Cortex of kidney (tissue), 1 donor: ENCODE measurements at places on chromosomes 2 and 18.

DNA sequence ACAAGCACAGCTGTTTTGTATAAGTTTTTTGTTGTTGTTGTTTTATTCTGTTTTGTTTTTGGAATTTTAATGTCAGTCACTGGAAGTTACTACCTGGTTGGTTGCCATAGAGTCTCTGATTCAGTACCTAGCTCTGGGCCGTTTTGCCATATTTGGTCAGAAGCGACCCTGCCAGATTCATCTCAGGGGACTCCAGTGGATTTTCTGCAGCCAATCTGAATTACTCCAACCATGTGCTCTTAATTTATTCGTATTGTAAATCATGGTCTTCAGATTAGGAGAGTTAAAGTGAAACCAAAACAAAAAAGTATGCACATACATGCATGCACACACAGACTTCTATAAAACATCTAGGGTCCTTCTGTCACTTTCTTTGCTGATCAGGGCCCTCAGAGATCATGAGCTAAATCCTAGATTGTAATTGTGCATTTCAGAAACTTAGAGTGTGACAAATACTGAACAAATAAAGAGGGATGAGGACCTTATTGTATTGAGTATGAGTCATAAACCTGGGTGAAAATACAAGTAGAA is 317.4 kb upstream of the UBE2E3 start:
- no peak for DNase-seq

GRCh38 chr18:63322908-63323634 is 3.5 kb upstream of the BCL2 start:
- no peak for DNase-seq

GRCh38 chr2:5510082-5510481 is 182.1 kb upstream of the SOX11 start:
- no peak for DNase-seq

DNA sequence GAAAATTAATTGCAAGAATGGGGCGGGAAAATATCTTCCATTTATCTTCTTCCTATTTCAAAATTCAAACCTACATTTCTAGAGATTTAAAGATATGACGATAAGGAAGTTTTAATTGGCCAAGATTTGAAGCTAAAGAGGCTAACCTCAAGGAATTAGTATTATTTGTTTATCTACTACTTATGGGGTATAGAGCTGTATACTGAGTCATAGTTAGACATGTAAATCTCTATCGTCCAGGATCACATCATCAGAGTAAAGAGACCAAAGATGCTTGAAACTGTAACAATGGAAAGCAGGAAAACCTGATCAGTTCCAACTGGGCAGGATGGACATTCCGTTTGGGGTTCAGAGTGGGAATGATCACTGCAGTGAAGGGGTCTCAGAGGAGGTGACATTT is 95.2 kb upstream of the KLF7 start:
- no peak for DNase-seq

DNA sequence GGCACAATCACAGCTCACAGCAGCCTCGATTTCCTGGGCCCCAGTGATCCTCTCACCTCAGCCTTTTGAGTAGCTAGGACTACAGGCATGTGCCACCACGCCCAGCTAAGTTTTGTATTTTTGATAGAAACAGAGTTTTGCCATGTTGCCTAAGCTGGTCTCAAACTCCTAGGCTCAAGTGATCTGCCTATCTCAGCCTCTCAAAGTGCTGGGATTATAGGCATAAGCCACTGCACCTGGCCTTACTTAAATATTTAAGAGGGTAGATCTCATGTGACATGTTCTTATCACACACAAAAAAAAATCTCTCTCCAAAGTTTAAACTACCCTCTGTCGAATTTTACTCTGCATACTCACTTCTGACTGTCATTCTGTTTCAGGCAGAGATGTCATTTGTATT is 75.4 kb upstream of the CHRNA1 start:
- DNase-seq, result no peak

GRCh38 chr2:19504400-19505198 is 146.2 kb upstream of the OSR1 start:
- DNase-seq, result no peak

GRCh38 chr2:224347176-224348051 is 54.5 kb downstream of the FAM124B start:
- no peak for DNase-seq

DNA sequence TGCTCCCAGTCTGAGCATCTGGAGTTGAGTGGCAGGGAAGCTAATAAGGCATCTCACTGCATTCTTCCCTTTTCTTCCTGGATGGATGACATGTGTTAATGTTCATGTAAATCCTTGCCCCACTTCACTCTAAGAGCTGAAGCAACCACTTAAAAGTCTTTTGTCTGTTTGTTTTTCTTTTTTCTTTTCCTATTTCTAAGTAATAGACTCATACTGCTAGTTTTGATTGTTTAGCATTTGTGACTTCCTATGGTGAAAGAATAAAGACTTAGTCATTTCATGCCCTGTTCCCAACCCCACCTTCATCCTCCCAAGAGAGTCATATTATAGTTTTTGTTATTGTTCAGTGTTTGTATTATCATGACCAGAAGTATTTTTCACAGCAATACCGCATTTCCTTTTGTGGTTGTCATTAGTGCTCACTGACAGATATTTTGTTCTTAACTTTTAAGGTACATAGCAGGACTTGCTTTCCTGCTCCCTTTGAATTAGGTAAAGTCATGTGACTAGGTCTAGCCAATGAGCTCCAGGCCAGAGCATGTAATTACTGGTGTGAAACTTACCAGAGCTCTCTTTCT is 18.1 kb upstream of the SPP2 start:
- no peak for DNase-seq

- no peak for DNase-seq
Measured at GRCh38 chr2:119940856-119941255, 72.0 kb upstream of the EPB41L5 start.

DNA sequence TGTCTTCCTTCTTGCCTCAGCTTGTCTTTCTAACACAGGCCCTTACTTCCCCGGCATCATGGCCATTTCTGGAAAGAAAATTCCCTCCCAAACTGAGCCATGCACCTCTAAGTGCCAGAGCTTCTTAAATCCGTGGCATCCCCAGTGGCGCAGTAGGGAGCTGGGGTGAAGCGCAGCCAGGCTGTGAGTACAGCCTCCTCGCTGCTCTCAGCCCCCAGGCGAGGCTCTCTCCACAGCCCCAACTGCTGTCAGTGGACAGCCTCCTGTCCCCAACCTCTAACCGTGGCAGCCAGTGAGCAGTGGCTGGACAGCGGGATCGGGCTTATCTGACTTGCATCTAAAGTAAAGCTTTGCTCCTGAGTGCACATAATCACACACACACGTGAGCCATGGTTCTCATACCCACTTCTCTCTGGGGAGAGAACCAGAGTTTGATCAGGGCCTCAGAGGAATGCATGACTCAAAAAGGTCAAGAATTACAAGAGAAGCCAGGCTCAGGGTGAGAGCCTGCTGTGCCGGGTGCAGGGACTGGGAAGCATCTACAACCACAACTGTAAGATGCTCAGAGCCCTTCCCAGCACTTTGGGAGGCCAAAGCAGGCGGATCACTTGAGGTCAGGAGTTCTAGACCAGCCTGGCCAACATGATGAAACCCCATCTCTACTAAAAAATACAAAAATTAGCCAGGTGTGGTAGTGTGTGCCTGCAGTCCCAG is 50.7 kb downstream of the SFXN5 start:
- DNase-seq, result no peak

DNA sequence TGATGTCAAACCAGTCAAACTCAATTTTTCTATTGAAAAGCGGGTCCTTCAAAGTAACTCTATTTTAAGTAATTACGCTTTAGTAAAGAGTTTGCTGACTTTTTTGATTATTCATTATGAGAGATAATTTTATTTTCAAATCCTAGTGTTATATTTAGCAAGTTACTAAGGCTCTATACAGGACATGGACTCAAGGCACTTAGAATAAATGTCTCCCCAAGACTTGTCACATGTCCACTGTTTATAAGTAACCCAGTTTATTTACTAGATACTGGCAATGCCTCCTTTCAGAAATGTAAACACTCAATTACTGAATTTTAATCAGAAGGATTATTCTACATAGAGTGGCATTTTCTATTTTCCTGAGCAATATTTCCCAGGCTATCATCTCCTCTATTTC is 638.1 kb downstream of the ERBB4 start:
- DNase-seq, result no peak

DNA sequence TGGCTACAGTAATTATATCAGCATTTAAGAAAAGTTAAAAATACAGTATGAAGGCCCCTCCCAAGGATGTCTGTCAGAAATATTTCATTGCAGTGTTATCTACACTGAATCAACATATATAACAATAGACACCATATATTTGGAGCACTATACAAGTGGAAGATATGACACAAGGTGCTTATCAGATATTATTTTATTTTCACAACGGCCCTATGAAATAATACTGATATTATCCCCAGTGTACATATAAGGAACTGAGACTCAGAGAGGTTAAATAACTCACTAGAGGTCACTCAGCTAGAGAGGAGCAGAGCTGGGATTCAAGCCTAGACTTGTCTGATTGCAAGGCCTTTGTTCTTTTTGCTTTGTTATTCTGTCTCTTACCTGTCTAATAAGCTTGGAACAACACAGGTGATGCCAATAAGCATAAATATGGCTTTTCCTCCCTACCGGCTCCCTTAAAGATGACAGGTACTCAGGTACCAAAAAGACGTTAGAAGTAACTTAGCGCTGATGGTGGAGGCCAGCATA is 4.7 kb upstream of the SLC40A1 start:
- no peak for DNase-seq

- DNase-seq, result no peak
Measured at GRCh38 chr2:88481691-88482336, 29.3 kb upstream of the FOXI3 start.

GRCh38 chr2:188291617-188292347 is at the start of gene GULP1:
Gene GULP1 (plus strand): TSS chr2:188291874. CDS start chr2:188477703, 185,829 bp downstream.
- DNase-seq, result peak; percentile 15

DNA sequence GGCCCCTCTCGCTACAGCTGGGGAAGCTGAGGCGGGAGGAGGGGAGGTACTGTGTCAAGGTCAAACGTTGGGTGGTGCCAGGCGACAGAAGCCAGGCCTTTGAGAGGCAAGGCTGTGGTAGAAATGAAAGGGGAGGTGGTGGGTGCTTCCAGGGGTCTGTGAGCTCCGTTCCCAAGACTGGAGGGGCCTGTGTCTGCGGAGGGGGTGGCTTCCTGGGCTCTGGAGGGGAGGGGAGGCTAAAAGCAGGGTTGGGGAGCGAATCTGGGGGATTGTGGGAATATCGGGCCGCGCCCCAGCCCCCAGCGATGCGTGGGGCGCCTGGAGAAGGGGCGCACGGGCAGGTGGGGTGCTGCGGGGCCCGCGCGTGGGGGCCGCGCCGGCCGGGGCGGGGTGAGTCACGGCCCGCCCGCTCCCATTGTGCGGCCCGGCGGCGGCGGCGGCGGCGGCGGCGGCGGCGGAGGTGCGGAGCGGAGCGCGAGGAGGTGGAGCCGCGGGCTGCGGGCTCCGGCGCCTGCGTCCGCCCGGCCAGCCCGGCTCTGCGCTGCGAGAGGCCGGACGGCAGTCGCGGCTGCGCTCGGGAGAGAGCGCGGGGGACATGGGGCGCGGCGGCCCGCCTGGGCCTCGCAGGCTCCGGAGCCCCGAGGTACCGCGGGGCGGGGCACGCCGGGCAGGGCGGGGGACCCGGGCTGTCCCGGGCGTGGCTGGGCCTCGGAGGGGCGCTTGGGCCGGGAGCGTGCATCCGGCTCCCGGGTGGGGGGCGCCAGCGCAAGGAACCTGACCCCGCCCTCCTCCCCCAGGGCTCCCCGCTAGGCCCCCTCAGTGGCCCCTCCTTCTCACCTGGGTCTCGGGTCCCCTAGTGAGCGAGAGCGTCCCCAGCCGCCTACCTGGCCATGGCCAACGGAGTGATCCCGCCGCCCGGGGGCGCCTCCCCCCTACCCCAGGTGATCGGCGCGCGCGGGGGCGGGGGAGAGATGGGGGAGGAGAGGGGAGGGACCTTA is at the start of gene SLC4A3:
Gene SLC4A3, plus strand, starts transcription at position 528 of the 998 bp plus-strand sequence. Its CDS starts 363 bp downstream, at position 891.
- DNase-seq, result no peak

- no peak for DNase-seq
Measured at GRCh38 chr2:234500394-234501006, 3.6 kb upstream of the ARL4C start.

- DNase-seq, result no peak
Measured at GRCh38 chr18:68233018-68233417, 481.9 kb downstream of the TMX3 start.

DNA sequence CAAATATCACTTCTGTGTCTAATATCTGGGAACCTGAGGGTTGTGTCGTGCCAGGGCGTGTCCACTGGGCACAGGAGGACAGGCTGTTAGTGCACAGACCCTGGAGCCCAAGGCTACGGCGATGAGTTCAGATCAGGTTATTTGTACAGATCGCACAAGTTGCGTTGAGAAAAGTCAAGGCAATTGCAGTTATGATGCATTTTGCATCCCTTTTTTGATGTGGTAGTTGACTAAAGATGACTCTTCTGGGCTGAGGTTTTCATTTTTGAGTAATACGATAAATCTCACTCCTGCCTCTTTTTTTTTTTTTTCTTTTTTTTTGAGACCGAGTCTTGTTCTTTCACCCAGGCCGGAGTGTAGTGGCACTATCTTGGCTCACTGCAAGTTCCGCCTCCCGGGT is 7.2 kb downstream of the RBFA start:
- no peak for DNase-seq

- no peak for DNase-seq
Measured at GRCh38 chr2:168758970-168759820, 43.2 kb upstream of the NOSTRIN start.

- no peak for DNase-seq
Measured at GRCh38 chr2:171545086-171545485, 22.8 kb downstream of the CYBRD1 start.

- no peak for DNase-seq
Measured at GRCh38 chr2:217707131-217707611, 295.6 kb downstream of the TNS1 start.

DNA sequence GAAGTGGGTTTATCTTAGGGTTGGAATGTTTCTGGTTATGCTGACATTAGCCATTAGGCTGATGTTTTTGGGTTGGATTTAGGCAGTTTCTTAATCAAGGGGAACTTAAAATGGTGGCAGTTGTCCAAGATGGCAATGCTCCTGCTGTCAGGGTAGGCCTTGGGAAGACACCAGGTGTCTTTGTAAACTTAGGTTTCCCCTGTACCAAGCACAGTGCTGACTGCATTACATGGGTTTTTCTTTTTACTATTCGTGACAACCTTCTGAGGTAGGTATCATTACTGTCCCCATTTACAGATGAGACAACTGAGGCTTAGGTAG is 528 bp upstream of the ATG16L1 start:
- DNase-seq, result no peak

DNA sequence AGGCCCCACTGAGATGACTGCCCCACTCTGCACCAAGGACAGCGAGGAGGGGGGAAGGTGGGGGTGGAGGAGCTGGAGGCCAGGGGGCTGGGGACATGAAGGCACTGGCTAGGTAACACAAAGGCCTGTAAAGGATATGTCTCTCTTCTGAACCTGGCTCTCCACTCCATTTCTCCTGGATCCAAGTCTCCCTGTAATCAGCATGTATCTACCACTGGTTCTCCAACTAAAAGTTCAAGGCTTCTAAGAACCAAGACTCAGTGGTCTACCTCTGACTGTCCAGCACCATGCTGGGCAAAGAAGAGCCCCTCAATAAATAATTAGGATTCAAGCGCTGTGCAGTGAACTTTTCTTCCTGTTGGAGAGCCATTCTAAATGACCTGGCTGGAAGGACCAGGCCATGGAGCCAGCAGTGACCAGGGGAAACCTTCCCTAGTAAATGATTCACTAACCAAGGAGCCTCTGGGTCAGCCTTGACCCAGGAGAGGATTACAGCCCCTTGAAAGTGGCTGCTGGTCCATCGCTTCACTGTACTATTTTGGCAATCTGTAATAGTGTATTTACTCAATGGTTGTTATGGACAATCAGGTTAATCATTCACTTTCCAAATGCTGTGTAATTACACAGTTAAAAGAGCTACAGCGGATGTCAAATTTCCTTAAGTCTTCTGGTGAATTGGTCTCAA is 73.2 kb downstream of the BCL11A start:
- DNase-seq, result no peak
